ENCODE measurements at places on chromosomes 12 and 14.

DNA sequence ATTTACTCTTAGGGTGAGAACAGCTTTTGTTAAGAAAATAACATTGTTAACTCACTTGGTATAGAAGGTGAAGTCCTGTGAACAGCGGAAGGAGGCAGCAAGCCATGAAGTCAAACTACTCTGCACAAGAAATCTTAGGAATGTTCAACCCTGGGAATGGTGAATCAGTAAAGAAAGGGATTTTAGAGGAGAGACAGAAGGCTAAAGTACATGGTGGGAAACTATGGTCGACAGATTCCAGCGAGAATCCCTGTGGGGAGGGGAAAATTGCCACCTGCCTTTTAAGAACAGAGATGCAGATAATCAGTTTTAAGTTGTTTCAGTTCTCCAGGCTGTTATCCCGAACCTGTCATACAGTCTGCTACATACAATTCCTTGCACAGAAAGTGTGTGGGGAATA lies 63.2 kb upstream of the PTPRR start:
- DNase-seq: peak; percentile 41

DNA sequence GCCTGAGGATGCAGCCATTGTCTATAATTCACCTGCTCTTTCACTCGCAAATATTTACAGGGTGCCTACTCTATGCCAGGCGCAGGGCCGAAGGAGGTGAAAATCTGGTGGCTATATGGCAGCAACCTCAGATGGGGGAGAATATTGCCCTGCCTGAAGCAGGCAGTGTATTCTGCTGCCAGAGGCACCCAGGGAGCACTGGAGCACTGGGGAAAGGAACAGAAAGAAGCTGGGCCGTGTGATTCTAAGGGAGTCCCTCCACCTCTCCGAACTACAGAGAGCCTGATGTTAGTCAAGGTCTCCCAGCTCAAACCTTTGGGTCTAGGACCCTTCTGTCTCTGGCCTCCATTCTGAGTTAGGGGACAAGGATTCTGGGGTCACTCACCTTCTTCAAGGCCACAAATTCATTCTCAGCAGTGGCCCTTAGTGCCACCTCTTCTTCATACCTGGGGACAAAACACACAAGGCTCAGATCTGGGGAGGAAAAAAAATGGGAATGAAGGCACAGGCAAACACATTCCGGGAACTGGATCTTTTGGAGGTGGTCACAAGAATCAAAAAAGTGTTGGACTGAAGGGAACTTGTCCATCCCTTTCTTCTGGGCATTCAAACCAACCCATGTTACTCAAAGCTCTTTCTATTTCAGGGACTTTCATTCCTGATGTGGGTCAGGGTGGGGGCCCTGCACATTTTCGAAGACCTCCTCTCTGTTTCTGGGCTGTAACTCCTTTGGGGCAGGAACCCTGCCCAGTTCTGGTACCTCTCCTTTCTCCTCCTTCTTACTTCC lies 19.3 kb upstream of the KRT86 start:
- no peak for DNase-seq

DNA sequence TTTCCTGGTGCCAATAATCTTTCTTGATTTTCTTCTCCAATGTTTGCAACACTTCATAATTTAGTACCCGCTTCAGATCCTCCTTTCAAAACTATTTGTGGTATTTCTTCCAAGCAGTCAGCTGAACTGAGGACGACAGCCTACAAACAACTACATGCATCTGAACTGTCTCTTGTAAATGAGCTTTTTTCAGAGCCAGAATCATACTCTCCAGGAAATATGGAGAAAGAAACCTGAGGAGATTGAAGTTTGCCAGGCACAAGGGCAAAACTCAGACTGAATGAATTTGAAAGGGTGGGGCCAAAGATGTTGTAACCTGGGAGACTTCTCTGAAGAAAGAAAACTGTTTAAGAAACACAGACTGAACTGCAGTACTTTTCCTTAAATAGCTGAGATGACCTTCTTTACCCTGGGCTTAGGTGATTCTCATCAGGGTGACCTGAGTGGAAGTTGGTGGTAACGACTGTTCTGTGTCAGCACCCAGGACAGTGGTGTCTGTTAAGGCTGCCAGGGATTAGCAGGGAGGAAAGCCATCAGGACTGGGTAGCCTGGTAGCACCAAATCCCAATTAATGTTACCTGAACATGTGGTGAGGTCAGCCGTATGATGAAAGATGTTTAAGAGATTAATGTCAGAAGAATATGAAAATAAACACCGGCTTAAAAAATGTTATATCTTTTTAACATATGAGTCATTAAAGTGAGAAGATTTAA lies 95.0 kb downstream of the TGFB3 start:
- peak; percentile 48 for DNase-seq

DNA sequence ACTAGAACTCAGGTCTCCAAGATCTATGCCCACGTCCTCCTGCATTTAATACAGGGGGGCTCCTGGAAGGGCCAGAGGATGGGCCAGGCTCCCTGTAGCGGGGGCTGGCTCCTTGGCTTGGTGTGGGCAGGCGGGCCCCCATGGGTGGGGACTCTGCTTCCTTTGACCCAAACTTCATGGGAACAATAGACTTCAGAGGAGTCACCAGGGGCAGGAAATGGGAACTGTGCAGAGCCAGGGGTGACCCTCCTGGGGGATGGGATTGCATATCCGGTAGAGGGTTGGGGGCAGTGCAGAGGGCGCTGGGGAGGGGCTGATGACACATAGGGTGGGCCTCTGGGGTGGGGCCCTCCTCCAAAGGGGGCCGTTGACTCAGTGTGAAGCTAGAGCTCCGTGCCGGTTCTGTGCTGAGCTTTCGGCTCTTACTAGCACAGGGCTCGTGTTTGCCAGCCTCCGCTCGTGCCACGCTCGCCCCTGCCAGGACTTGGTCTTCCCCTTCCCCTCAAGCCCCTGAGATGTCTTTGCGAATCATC lies 4.6 kb downstream of the TEAD4 start:
- DNase-seq: peak; percentile 64

DNA sequence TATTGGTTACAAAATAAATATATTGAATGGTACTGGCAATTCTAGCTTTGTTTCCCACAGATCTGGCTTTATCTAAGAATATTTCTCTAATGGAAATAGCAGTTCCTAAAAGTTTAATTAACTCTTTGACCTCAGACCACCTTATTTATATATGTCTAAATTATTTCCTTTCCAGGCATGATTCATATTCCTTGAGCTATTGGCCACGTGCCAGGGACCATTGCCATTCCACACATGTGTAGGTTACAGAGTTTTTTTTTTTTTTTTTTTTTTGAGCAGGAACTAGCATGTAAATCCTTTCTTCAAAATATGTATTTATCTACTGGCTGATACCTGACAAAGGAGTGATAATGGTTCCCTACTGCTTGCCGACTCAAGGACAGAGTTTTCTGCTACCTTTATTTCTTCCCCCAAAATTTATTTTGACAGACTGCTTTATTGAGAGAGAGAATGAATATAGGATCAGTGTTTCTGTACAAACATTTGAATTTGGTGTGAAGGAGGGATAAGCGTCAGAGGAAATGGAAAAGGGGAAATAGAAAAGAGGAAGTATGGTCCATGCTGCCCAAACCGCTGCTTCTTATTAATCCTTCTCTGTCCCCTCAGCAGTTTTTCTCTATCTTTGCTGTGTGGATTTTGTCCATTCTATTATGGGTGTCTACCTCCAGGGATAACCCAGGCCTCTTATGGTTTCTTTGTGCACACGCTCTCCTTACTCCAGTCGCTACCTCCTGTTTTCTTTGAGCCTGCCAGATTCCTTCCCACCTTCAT lies 36.4 kb downstream of the PDE3A start:
- DNase-seq: peak; percentile 73

- DNase-seq: peak; percentile 41
These were observed 3.0 kb downstream of the PACS2 start for GRCh38 chr14:105317546-105317945.

DNA sequence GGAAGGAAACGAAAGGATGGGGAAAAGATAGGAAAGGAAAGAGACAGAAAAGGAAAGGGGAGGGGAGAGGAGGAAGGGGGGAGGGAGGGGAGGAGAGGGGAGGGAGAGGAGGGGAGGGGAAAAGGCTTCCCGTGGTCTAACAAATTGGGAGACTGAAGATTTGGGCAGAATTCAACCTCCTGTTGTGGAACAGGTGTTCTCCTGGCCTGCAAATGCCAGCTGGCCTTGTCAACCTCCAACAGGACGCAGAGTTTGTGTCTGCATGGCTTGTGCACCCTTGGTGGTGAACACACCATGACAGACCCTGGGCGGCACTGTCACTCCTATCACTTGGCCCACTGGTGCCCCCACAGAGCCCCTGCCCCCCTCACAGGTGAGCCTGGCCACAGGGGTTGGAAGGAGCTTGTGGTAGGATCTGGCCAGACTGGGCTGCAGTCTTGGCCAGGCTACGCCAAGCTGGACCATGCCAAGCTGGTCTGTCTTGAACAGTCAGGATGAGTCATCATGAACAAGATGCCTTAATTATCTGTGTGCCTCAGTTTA lies 321.6 kb downstream of the BCL11B start:
- no peak for DNase-seq

- DNase-seq: no peak
These were observed 139.2 kb downstream of the RBM19 start for GRCh38 chr12:113826805-113827538.

GRCh38 chr14:76964695-76965094 lies 63.8 kb downstream of the IRF2BPL start:
- DNase-seq: no peak

- DNase-seq: no peak
These were observed 38.7 kb downstream of the WIF1 start for GRCh38 chr12:65082406-65082805.

DNA sequence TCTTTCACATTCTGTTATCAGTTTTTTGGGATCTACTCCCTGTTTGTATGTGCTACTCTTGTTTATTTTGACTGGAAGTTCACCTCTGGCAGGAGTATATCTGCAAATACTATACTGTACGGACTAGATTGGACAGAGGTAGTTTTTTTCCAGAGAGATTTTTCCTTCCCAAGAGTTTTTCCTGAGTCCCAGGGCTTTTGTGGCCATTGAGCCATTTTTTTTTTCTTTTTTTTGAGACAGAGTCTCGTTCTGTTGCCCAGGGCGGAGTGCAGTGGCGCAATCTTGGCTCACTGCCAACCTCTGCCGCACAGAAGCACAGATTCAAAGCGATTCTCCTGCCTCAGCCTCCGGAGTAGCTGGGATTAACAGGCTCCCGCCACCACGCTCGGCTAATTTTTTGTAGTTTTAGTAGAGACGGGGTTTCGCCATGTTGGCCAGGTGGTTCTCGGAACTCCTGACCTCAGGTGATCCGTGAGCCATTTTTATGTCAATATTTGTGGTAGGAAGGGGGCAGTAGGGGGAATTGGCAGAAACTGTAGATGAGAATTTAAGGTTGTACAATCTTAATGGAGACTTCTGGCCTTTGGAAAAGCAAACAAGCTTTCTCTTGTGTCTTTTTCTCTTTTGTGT lies 19.4 kb downstream of the KTN1 start:
- DNase-seq: no peak

GRCh38 chr14:51118993-51119392 lies 24.1 kb upstream of the TRIM9 start:
- DNase-seq: no peak

DNA sequence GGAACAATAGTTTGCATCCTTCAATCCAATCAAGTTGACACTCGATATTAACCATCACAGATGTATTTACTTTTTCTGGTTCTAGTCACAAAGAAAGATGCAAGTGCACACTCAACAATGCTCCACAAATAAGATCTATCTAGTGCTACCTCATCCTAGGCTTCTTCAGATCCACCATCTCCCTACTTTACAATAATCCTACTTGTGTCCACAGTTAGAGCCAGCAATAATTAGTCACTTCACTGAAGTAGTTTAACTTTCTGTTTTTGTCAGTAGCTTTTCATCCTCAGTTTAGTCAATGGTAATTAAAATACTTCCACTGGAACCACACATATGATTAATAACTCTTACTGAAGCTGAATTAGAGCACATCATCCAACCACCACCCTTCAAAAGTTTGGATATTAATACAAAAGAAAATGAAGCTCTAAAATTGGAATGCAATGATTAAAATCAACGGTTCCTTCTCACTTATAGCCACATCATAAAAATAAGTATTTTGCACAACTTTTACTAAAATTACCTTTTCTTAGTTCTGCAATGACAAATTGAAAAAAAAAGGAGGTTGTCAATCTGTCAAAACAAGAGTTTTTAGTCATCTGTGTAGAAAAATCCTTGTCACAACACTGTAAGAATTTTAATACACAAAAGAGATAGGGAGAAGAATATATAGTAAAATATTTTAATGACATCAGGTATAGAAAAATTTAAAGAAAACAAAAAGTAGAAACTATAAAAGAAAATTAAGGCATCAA lies 28.2 kb upstream of the SNRPF start:
- no peak for DNase-seq

DNA sequence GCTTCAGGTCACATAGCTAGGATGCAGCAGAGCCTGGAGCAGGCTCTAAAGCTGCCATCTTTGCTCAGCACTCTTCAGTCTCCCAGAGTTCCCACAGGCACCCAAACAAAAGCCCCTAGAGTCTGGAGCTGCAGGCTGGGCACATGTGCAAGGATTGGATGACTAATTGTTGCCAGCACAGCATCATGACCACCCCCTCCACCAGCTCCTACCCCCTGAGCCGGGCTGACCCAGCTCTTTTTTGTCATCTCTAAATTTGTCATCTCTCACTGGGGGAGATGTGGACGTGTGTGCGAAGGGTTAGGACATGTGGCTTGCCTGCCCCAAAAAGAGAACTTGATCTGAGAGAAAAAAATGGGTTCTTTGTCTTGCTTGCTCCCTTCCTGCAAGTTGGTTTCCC lies 4.3 kb upstream of the MMP19 start:
- peak; percentile 91 for DNase-seq

DNA sequence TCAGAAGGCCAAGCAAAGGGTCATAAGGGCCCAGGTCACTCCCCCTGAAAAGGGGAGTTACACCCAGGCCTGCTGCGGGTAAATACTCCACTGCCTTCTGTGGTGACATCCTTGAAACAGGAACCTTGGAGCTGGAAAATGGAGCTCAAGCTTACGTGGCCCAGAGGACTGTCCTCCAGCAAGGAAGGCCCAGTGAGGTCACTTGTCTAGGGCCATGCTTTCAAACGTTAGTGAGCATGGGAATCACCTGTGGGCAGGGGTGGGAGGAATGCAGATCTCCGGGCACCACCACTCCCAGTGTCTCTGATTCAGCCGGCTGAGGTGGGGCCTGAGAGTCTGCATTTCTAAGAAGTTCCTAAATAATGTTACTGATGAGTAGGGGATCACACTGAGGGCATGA lies 140.5 kb upstream of the CCND2 start:
- DNase-seq: no peak

DNA sequence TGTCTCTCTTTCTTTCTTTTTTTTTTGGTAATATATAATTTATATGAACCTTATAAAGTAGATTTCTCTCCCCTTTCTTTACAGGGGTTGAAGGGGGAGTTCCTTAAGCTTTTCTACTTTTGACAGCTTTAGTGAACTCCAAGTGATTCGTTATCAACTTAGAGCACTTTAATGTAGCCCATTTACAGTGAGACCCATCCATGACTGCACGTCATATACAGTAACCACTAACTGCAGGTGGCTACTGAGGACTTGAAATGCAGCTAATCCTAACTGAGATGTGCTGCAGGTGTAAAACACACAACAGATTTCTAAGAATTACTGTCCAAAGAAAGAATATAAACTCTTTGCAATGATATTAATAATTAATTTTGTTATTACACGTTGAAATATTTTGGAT lies 582 bp downstream of the LRRIQ1 start:
- DNase-seq: no peak
